ENCODE measurements at places on chromosomes 16 and 17.

- no peak for DNase-seq
- H3K4me1 ChIP-seq: no peaks in the 10 kb centered on the region
- no peak overlapping the region for H3K27ac ChIP-seq
These were observed 120.2 kb upstream of the SALL1 start for GRCh38 chr16:51271156-51271701.

DNA sequence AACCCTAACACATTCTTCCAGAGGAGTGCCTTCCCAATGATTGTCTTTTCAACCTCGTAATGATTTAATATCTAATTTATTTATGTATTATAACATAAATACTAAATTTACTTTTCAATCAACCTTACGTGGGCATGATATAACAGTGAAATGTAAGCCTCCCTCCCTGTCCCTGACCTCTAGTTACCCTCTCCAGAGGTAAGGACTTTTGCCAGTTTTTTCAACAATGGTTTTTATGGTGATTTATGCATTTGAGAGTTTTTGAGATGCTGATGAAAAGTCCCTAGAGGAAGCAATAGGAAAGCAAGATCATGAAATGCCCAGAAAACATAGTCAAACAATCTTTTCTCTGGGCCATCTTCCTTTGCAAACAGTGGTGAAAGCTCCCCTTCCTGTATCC lies 35.2 kb upstream of the PLLP start:
- no peaks in the 10 kb centered on the region for H3K27me3 ChIP-seq
- no peak overlapping the region for H3K4me3 ChIP-seq
- DNase-seq: no peak
- H3K27ac ChIP-seq: no peak overlapping the region

DNA sequence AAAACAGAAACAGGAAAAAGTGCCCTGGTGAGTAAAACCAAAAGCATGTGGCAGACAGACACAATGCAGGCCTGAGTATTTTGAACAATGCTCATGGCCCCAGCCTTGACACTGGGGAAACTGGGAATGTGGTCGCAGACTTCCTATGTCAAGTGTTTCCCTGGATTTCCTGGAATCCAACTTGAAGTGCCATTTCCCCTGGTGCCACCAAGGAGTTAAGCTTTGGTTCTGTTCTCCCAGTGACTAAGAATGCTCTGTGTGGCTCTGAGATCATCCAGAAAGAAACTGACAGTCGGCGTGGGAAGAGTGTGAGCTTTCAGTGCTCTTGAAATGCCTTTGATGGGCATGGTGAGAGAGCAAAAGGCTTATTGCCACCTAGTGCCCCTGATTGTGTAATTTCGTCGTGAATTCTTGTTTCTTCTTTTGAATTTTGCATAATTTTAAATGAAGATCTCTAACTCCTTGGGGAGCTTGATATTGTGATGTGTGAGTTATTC lies 96.0 kb downstream of the YPEL2 start:
- H3K36me3 ChIP-seq: no peaks in the 10 kb centered on the region
- H3K27ac ChIP-seq: peak overlapping the region; percentile 96
- H3K4me3 ChIP-seq: no peak overlapping the region
- H3K27me3 ChIP-seq: no peaks in the 10 kb centered on the region
- peaks cover 65% of the 10 kb centered on the region for H3K4me1 ChIP-seq
- DNase-seq: peak; percentile 98

- H3K36me3 ChIP-seq: no peaks in the 10 kb centered on the region
- no peak overlapping the region for H3K4me3 ChIP-seq
- no peaks in the 10 kb centered on the region for H3K27me3 ChIP-seq
- no peaks in the 10 kb centered on the region for H3K4me1 ChIP-seq
- H3K27ac ChIP-seq: no peak overlapping the region
These were observed 231.3 kb upstream of the CDH11 start for GRCh38 chr16:65353183-65353582.

DNA sequence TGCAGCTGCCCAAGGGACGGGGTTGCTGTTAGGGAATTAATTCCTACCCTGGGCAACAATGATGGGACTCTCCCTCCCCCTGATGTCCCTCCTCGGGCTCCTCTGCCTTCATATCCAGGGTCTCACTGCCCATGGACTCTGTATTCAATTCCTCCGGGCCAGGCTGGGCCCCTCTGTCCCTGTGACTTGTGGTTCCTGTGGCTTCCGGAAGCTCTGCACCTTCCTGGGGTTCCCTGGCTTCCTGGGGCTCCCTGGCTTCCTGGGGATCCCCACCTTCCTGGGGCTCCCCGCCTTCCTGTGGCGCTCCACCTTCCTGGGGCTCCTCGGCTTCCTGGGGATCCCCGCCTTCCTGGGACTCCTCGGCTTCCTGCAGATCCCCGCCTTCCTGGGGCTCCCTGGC lies 35.2 kb downstream of the SRL start:
- no peaks in the 10 kb centered on the region for H3K4me1 ChIP-seq
- no peak overlapping the region for H3K27ac ChIP-seq
- no peaks in the 10 kb centered on the region for H3K36me3 ChIP-seq

DNA sequence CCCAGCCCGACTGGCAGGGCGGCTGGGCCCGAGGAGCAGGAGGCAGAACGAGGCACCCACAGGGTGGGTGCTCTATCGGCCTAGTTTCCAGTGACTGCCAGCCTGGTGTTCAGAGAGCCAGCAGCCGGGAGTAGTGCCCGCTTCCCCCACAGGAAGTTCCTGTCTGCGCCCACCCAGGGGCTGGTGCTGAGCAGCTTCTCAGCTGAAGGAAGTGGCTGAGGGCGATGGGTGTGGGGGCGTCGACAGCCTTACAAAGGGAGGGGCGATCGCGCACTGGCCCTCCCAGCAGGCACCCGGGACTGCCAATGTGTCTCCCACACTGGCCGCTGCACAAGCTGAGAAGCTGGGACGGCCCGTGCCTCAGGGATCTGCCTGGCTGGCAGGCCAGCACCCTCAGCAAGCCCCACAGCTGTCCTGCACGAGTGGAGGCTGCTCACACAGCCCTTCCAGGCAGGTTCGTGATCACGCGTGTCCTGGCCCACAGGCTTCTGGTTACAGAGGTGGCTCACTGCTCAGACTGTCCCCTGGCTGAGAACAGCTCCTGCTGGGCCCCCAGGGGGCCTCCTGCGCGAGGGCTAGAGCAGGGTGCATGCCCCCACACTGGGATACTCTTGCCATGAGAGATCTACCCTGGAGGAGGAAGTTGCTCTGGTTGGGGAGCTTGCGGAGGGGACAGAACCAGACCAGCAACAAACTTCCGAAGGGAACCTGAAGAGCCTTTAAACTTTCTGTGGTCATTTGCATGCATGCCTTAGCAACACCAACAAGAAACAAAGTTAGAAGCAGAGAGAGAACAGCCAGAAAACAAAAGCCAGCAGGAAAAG lies 2.5 kb downstream of the RNF166 start:
- no peaks in the 10 kb centered on the region for H3K27me3 ChIP-seq
- no peak overlapping the region for H3K27ac ChIP-seq
- peaks cover 50% of the 10 kb centered on the region for H3K4me1 ChIP-seq
- no peak overlapping the region for H3K4me3 ChIP-seq
- no peak for DNase-seq

DNA sequence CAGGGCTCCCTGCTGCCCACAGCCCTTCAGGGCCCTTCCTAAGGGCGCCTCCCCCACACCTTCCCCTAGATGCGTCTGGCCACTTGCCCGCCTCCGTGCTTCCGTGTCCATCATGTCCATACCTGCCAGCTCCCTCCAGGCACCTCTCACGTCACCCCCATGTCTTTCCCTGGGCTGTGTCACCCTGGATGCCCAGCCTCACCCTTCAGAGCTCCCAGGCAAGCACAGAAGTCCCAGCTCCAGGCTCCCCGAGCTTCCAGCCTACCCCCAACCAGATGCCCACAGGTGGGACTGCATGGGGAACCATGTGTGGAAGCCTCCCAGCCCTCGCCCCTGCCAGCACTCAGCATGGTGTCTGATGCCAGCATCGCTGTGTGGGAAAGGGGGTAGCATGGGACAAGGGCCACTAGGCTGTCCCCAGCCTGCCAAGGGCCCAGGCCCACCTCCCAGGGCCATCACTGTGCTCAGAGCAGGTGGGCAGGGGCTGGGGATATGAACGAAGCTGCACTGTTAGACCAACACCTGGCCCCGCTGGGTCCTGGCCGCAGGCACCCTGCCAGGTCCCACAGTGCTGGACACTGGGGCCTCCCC lies 1.9 kb upstream of the AXIN1 start:
- no peak overlapping the region for H3K4me3 ChIP-seq
- peaks cover 7% of the 10 kb centered on the region for H3K36me3 ChIP-seq
- no peaks in the 10 kb centered on the region for H3K27me3 ChIP-seq
- no peak overlapping the region for H3K27ac ChIP-seq
- no peak for DNase-seq

DNA sequence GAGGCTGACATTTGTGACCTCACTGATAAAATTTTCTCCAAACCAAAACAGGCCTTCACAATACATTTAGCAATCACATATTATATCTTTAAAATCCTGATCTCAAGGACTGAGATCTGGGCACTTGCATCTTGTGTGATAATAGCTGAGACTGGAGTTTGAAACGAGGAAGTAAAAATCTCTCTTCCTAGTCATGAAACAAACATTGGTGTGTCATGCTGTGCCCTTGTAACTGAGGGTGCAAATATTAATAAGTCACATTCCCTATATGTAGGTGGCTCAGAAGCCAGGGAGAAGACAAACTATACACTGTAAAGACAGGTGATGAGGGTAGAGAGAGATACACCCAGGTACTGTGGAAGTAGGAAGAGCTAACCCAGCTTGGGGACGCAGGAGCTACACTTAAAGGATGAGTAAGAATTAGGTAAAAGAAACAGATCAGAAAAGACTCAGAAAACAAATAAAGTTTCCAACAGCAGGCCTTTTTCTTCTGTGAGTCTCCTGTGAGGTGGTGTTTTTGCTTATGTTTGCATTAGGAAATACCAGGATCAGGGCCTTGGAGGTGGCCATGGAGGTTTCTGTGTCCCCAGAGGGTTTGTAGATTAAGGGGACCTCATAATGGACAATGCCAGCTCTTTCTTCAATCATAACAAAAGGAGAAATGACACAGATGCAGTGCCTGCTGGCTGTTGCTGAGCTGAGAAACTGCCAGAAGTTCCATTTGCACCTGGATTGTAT lies 335.7 kb downstream of the GRIN2A start:
- DNase-seq: no peak
- no peaks in the 10 kb centered on the region for H3K4me1 ChIP-seq
- no peaks in the 10 kb centered on the region for H3K27me3 ChIP-seq
- no peaks in the 10 kb centered on the region for H3K36me3 ChIP-seq
- H3K27ac ChIP-seq: no peak overlapping the region
- no peak overlapping the region for H3K4me3 ChIP-seq

GRCh38 chr17:30809867-30810266 lies 14.6 kb downstream of the CRLF3 start:
- H3K4me3 ChIP-seq: no peak overlapping the region
- no peaks in the 10 kb centered on the region for H3K36me3 ChIP-seq
- no peak for DNase-seq

- H3K4me3 ChIP-seq: no peak overlapping the region
- no peaks in the 10 kb centered on the region for H3K4me1 ChIP-seq
- H3K27me3 ChIP-seq: no peaks in the 10 kb centered on the region
- no peak overlapping the region for H3K27ac ChIP-seq
- DNase-seq: no peak
These were observed 23.5 kb upstream of the DNAJA2 start for GRCh38 chr16:46996952-46997458.

DNA sequence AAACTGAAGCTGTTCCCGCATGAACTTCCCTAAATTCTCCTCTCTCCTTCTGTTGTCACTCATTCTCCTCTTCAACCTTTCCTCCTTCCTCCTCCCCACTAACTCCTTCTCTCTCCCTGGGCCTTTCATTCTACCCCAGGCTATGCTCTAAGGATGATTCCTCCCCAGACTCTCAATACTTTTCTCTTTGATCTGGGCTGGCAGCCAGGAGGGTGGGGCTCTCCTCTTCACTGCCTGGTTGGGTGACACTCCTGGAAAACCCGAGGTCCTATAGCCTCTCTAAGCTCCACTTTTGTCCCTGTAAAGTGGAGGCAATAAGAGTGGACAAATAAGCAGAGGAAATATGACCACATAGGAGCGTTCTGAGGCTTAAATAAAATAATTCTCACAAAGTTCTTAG lies 46.2 kb downstream of the HSD17B2 start:
- no peak for DNase-seq
- H3K27ac ChIP-seq: no peak overlapping the region

Measured in SJSA1 (cell line).